Activated CD8-positive, alpha-beta memory T cell treated with anti-CD3 and anti-CD28 coated beads for 1 hour (primary cell): ENCODE measurements at places on chromosomes 1 and 21.

DNA sequence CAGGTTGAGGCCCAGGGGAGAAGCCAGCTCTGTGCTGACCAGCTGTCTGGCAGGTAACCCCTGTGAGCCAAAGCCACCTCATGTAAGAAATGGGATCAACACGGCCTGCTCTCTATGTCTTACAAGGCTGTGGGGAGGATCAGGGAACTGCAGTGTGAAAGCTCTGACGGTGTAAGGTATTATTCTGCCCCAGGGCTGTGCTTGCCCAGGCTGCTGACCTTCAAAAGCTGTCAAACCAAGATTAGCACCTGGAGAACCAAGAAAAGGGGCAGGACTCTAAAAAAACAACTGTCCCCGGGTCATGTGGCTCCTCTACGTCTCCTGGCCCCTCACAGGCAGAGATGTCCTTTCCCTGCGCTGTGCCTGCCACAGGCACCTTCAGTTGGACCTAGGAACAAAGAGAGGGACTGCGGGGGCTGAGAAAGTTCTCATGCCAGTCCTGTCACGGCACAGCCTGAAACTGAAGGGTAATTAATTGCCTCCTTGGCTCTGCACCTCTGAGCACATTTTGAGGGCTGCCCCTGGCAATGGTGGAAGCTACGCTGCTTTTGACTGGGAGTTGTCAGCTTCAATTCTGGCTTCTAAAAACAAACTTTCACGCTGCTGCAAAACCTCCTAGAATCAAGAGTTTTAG is 77.6 kb downstream of the PGBD5 start:
- DNase-seq, result no peak

- DNase-seq, result no peak
Measured at GRCh38 chr1:164466001-164466421, 93.0 kb upstream of the PBX1 start.

GRCh38 chr1:66731170-66731865 is 20.9 kb upstream of the DYNLT5 start:
- DNase-seq, result no peak

- no peak for DNase-seq
Measured at GRCh38 chr1:152515434-152515783, 1.1 kb downstream of the CRCT1 start.

- no peak for DNase-seq
Measured at GRCh38 chr1:111825217-111825616, 69.5 kb downstream of the DDX20 start.

GRCh38 chr1:114093624-114094362 is 59.9 kb downstream of the SYT6 start:
- no peak for DNase-seq

DNA sequence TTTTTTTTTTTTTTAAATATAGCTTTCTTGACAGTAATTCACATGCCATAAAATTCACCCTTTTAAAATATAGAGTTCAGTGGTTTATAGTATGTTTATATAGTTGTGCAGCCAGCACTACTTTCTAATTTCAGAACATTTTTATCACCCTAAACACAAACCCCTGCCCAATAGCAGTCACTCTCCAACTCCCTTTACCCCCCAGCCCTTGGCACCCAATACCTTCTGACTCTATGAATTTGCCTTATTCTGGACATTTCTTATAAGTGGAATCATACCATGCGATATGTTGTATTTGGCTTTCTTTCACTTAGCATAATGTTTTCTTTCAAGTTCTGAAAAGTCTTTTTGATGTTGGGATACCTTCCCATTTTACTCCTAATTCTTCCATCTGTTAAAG is 42.5 kb upstream of the NEXN start:
- no peak for DNase-seq

- no peak for DNase-seq
Measured at GRCh38 chr1:5220821-5221220, 566.4 kb downstream of the AJAP1 start.
